ENCODE measurements at places on chromosomes 12 and 14.

DNA sequence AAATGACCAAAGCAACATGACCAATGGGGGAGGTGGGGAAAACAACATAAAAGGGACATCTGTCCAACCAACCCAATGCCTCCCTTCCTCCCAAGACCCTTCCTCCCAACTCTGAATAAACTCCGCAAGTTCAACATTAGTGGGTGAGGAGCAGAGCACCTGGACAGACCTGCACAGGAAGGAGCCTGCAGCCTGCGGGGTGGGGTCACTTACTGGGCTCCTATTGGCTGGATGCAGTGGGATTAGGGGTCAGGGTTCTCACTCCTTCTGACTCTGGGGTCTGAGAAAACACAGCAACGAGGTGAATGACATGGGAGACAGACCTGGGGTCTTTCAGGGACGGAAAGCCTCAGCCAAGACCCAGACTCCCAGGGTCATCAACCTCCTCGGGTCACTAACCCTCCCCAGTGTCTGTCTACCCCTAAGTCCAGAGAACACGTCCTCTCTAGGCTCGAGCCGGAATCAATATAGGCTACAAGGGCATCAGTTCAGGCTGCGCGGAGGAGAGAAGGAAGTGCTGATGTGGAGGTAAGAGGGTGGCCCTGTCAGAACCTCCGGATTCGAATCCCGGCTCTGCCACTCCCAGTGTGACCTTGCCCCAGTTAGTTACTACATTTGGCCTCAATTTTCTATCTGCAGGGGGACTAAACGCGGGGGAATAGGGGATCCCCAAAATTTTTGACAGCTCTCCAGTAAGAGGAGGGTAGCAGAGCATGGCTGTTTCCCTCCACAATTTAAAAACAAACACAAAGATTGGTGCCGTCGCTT lies 860 bp downstream of the NDRG2 start:
- no peak for DNase-seq

GRCh38 chr12:111976291-111976690 lies 36.7 kb downstream of the TMEM116 start:
- DNase-seq: no peak

DNA sequence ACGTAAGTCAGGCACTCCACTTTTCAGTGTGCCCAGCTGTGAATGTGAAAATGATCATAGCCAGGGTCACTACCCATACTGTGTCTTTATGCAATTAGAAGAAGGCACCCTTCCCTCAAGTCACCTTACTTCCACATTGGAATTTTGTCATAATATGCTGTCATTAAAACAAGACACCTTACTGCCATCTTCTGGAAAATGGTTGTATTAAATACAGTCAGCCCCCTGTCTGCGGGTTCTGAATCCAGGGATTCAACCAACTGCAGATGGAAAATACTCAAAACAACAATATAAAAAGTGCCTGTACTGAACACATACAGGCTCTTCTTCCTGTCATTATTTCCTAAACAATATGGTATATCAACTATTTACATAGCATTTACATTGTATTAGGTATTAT lies 70.2 kb upstream of the TBX5 start:
- DNase-seq: peak; percentile 35

- DNase-seq: peak; percentile 80
These were observed 3.7 kb downstream of the TMEM253 start for GRCh38 chr14:21104448-21105060.

DNA sequence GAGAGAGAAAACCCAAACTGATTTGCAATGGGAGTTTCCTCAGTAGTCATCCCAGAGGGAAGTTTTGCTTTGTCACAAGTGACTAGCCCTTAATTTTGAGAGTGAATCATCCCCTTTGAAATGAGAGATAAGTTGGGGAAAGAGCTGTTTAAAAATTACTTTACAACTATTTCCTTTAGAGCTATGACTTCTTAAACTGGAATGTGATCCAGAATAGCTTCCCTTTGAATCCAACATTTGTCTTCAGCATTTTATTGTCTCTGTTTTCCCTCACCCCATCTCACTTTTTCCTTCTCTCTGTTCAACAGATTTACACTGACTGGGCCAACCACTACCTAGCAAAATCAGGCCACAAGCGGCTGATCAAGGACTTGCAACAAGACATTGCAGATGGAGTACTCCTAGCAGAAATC lies 109.3 kb downstream of the NAV3 start:
- peak; percentile 93 for DNase-seq

GRCh38 chr14:68910540-68910939 lies 68.6 kb downstream of the ACTN1 start:
- no peak for DNase-seq

GRCh38 chr12:54725233-54725843 lies 77.2 kb upstream of the DCD start:
- DNase-seq: no peak

DNA sequence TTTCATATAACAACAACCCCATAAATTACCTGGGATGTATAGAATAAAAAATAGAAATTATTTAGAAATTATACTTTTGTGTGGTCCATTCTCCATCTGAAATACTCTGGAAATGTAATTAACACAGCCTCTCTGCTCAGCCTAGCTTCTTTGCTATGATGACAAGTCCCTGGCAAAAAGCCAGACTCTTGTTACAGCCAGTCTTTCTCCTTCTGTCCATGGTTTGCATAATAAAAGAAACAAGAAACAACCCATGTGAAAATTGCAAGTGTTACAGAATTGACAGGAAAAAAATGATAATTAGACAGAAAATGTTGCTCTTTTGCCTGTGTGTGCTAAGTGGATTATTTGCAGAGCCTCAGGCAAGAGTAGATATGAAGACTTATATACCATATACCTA lies 61.3 kb downstream of the C12orf50 start:
- no peak for DNase-seq

DNA sequence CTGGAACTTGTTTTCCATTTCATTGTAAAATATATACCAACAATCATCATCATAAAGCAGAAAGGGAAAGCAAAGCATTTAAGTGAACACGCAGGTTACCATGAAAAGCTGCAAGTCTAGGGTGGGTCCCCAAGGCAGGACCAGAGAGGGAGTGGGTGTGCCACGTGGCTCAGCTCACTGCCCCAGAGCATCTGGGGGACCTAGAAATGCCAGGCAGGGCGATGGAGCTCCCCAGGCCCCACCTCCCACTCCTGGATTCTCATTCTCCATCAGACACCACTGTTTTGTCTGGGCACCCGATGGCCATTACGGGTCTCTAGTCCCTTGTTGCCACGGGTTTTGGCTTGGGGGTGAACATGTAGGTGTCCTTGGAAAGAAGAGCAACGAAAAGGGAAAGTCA lies 34.7 kb downstream of the BCL11B start:
- DNase-seq: no peak

- DNase-seq: no peak
These were observed 18.0 kb downstream of the PIGH start for GRCh38 chr14:67582061-67582460.

GRCh38 chr12:96289067-96289466 lies 94.9 kb downstream of the ELK3 start:
- DNase-seq: no peak

DNA sequence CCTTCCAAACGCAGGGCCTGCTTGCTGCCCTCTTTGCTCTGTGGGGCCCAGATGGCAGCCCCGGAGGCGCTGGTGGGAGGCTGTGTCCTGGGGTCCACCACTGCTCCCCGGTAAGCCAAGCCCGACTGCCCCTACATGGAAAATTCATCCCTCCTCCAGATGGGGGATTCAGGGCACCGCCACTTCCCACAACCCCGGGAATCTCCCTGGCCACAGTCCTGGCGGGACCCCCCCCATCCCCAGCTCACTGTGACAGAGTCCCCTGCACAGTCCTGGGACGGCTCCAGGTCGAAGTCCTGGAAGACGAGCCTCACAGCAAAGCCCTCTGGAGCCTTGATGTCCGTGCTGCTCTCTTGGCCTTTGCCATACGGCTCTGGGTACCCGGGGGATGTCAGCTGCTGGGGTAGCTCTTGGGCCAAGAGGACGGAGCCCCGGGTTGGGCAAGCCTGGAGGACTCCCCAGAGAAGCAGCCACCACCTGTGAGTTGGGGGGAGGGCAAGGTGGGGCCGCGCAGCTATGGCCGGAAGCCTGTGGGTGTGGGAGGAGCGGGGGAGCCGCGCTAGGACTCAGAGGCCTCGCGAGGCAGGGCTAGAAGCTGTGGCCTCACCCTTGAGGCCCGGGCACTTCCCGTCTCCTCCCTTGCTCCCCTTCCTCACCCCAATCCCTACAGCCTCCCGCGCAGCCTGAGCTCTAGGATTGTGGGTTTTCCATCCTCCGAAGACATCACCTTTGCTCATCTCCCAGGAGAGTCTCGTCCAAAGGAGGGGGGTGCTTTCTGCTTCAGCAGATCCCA lies 815 bp downstream of the C1RL start:
- peak; percentile 77 for DNase-seq

- DNase-seq: no peak
These were observed 186.1 kb downstream of the PLCZ1 start for GRCh38 chr12:18551701-18552100.

GRCh38 chr12:95413576-95413975 lies 60.4 kb upstream of the METAP2 start:
- DNase-seq: peak; percentile 64

GRCh38 chr14:24428628-24429394 lies 657 bp downstream of the CBLN3 start:
- DNase-seq: no peak

DNA sequence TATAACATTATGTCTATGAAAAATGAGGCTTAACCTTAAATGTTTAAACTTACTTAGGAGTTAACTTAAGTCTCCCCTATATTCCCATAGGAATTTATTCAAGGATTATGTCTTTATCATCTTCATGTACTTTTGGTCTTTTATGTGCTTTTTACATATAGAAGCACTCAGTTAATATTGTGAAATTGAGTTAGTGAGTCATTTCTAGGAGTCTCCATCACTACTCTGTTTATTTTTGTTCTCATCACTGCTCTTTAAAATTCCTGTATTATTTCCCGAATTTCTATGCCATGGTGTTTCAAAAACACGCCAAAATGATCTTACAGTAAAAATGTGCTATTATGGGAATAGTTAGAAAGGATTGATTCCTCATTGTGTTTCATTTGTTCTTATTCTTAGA lies 31.6 kb downstream of the TBC1D15 start:
- DNase-seq: peak; percentile 37

DNA sequence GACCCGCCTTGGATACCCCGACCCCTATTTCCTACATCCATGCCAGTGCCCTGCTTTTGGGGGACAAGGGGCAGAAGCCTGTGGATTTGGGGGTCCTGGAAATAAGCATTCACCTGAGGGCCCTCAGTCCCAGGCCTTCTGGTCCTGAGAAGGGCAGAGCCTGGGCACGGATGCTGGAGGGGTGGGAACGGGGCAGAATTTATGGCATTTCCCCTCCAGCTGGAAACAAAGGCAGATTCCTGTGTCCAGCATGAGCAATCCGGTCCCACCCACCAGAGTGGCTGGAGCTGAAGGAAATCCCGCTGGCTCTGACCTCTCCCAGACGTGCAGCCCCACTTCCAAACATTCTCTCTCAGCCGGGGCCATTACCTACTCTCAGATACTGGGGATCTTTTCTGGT lies 9.3 kb downstream of the ANKRD33 start:
- no peak for DNase-seq

DNA sequence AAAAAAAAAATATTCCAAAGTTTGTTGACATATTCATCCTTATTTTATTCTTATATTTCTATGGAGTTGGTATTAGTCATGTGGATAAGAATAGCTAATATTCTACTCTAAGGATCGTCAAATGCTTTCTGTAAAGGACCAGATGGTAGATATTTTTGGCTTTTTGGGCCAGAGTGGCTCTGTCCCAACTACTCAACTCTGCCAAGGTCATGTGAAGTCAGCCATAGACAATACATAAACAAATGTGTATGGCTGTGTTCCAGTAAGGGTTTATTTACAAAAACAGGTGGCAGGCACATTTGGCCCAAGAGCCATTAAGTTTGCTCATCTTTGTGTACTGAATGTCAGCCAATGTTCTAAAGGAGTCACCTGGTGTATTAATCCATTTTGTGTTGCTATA lies 131.8 kb downstream of the TBX5 start:
- no peak for DNase-seq

DNA sequence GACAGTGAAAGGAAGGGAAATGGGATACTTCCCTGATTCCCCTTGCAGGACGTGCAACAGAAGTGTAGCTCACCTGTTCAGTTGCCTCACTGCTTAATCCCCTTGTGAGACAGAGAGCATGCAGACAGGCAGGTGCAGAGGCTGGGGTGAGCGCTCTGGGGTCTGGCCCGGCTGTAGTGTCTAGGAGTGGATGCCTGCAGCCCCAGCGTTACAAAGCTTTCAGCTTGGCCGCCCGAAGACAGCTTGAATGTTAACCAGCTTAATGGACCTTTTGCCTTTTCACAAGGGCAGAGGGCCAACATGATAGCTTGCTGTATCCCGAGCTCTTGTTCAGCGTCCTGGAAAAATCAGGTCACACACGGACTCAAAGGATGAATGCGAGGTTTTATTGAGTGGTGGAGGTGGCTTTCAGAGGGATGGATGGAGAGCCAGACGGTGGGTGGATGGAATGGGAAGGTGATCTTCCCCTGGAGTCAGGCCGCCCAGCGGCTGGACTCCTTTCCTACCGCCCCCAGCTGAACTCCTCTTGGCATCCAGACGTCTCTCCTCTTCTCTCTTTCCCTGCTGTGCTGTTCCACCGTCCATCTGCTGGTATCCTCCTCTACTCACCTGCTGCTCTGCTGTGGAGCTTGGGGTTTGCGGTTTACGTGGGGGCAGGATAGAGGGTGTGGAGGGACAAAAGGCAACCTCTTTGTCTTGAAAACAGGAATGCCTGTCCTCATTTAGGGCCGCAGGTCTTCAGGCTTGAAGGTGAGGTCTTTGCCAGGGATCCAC lies 86.2 kb upstream of the RESF1 start:
- DNase-seq: no peak

DNA sequence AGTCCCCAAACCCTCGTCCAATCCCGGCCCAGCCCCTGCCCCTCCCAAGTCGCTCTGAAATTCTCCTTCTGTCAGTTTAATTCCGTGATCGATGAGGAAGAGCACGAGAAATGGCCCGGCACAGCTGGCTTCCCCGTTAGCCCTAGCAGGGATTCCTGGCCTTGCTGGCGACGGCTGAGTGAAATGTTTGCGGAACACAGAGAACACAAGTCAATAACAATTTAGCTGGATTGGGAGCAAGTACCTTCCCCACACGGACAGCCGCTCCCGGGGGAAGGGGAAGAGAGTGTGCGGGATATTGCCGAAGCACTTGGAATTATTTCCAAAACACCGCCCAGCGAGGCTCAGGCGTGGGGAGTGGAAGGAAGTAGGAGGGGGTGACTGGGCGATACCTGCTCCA lies 134.6 kb downstream of the RBM19 start:
- no peak for DNase-seq

GRCh38 chr12:60265741-60266140 lies 669.9 kb downstream of the SLC16A7 start:
- no peak for DNase-seq

DNA sequence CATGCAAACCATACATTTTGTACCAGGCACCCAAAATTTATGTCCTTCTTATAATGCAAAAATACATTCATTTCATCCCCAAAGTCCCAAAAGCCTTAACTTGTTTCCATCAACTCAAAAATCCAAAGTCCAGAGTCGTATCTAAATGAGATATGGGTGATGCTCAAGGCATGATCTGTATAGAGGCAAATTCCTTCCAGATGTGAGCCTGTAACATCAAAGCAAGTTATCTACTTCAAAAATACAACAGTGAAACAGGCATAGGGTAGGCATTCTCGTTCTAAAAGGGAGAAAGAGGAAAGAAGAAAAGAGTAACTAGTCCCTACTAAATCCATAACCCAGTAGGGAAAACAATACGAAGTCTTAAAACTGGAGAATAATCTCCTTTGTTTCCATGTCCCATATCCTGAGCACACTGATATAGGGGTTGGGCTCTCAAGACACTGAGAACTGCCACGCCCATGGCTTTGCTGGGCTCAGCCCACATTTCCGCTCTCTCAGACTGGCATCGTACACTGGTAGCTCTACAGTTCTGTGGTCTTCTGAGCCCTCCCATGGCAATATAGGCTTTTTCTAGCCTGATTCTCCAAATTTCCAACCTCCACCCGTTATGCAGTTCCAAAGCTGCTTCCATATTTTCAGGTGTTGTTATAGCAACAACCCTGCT lies 232.8 kb downstream of the TMTC2 start:
- DNase-seq: no peak
